ENCODE measurements at places on chromosomes 5 and 9.

GRCh38 chr5:165163861-165164260, 1658.4 kb downstream of the MAT2B start:
- no peak for DNase-seq

GRCh38 chr5:123700624-123701287, 188.8 kb downstream of the CSNK1G3 start:
- peak; percentile 81 for DNase-seq

GRCh38 chr5:72231991-72232703, 87.9 kb downstream of the MRPS27 start:
- DNase-seq: no peak

DNA sequence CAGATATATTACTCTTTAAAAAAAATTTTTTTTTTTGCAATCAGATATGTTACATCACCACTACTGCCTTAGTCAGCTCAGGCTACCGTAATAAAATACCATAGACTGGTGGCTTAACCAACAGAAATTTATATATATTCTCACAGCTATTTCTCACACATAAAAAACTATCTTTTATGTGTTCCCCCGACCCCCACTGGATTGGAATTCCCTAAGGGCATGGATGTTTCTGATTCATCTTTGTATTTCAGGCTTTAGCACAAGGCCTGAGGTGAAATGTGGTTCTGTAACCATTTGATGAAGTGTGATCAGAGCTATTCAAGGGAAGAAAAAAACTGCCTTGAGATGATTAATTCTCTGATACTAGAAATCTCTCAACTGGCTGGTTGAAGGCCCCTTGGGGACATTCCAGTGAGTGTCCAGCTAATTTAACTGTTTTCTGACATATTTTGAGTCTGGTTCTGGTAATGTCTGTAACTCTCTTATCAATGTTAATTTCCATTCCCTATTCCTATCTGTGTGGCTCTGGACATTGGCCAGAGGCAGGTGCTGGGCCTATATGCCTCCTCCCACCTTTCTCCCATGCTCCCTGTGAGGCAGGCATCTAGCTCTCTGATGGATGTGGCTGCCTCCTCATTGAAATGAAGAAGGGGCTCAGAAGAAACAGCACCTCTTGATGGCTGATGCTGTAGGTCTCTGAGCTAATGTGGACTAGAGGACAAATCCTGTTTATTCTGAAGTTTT, 2.5 kb downstream of the CD14 start:
- DNase-seq: no peak

- no peak for DNase-seq
Measured at GRCh38 chr5:132256783-132257130, 739 bp upstream of the PDLIM4 start.

- DNase-seq: no peak
Measured at GRCh38 chr9:75239176-75239575, 150.9 kb downstream of the OSTF1 start.

- no peak for DNase-seq
Measured at GRCh38 chr5:120037451-120037850, 408.1 kb downstream of the FAM170A start.

DNA sequence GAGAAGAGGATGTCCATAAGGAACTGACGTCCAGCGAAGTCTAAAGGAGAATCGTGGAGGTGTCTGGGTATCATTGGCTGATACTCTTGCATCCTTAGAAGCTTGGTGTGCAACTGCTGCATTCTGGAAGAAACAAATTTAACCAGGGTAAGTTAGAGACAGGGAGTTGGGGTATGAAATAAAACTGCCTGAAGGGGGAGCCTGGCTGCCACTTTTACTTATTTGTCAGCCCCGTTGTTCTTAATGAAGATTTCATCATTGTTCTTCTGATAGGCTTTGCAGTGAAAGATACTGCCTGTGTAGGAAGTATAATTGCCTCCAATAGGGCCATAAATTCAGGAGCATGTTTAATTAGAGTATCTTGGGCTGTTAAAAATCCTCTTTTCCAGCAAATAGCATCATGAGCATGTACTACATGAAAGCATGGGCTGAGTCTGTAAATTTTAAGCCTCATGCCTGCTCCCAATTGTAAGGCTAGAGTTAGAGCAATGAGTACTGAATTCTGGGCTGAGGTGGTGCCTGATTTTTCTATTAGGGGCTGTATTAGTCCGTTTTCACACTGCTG, 1264.5 kb upstream of the ACO1 start:
- DNase-seq: peak; percentile 3

- no peak for DNase-seq
Measured at GRCh38 chr5:90898326-90899013, 339.9 kb downstream of the ADGRV1 start.

- no peak for DNase-seq
Measured at GRCh38 chr5:75322066-75322465, 15.0 kb upstream of the HMGCR start.

- DNase-seq: no peak
Measured at GRCh38 chr5:123965626-123966025, 453.6 kb downstream of the CSNK1G3 start.

DNA sequence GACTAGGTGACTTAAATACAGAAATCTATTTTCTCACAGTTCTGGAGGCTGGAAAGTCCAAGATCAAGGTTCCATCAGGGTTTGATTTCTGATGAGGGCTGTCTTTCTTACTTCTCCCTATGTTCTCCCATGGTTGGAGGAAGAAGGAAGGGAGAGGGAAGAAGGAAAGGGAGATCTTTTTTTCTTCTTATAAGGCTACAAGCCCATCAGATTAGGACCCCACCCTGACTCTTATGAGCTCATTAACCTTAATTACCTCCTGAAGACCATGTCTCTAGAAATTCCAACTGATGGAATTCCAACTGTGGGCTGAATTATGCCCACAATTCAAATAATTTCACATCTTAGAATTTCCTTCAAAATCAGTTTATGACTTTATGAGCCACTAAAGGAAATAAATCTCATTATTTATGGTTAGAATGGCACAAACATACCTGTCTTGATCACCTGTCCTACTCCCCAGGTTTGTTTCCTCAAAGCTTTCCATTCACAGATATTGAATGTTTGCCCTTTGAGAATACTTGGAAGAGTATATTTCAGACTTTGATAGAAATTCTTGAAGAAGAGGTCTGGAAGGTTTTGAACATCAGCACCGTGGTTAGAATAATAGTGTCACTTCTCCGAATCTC, 7.6 kb downstream of the PPWD1 start:
- no peak for DNase-seq

- no peak for DNase-seq
Measured at GRCh38 chr5:134463991-134464760, 52.5 kb upstream of the CDKN2AIPNL start.

GRCh38 chr9:6758248-6758497, 400 bp downstream of the KDM4C start:
- DNase-seq: no peak

DNA sequence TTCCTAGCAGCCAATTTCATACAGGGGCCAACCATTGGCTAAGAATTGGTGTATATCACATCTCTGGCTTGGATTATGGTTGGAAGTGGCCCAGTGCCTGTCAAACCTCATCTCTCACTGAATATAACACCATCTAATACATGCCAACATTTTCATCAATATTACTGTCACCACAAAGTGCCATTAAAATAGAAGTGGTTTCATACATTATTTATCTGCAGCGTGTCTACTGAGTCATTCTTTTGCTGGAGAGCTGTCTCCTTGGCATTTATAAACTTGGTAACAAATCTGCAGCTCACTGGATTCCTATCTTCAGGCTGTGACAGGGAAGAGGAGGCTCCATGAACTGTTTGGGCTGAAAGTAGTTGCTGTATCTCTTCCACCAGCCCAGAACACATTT, 70.9 kb downstream of the PTTG1 start:
- no peak for DNase-seq

DNA sequence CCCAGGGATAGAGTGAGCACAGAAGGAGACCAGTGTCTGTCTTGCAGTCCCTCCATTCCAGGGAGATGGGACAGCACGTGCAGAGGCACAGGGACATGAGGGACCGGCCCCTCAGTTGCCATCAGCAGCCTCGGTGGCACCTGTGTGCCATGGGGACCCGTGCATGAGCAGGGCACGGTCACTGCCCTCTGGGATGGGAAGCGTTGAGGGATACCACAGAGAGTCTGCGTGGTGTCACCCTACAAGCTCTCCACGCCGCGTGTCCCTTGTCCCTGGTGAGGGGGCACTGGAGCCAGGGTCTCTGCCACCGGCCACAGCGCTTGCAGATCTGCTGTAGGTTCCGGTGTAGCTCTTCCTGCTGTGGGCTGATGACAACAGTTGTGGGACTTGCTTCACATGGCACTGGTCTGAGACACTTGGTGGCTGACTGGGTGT, 108.1 kb downstream of the CACNA1B start:
- no peak for DNase-seq

DNA sequence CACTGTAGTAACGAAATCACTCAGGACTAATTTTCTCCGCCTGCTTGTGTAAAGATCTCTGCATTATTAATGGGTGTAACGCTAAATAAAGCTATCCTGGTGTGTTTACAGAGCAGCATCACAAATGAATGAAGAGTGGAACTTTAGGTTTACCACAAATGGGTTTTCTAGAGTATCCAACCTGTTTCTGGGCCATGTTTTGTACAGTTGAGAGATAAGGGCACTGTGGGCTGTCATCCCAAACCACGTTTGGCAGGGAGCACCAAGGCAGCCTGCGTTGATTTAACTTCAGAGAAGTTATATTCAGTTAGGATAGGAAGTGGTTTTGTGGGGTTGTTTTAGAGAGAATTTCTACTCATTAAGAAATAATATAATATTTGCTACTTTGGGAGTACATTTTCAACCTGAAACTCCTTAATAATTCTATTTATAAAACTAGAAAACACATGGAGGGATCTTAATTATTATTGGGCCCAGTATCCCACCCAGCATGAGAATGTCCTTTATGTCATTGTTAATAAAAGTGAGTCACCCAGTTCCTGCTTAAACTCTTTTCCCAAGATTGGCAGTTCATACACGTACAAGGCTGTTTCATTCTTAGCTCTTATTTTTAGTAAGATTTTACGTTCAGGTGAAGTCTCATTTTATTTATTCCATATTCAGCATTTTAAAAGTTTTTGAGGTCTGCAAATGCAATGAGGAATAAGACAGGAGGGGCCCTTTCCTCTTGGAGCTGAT, 8.0 kb downstream of the KCNN2 start:
- no peak for DNase-seq

- DNase-seq: no peak
Measured at GRCh38 chr9:110399983-110400382, 62.3 kb upstream of the TXNDC8 start.

- no peak for DNase-seq
Measured at GRCh38 chr9:121451586-121451985, 48.1 kb downstream of the GGTA1 start.

GRCh38 chr5:40939753-40940152, 30.5 kb downstream of the C7 start:
- no peak for DNase-seq

GRCh38 chr5:149486726-149487635, 64.3 kb downstream of the CSNK1A1 start:
- DNase-seq: no peak

GRCh38 chr9:74795803-74796202, 91.9 kb downstream of the TRPM6 start:
- DNase-seq: no peak

GRCh38 chr9:124527781-124528180, 20.6 kb upstream of the NR5A1 start:
- DNase-seq: no peak

DNA sequence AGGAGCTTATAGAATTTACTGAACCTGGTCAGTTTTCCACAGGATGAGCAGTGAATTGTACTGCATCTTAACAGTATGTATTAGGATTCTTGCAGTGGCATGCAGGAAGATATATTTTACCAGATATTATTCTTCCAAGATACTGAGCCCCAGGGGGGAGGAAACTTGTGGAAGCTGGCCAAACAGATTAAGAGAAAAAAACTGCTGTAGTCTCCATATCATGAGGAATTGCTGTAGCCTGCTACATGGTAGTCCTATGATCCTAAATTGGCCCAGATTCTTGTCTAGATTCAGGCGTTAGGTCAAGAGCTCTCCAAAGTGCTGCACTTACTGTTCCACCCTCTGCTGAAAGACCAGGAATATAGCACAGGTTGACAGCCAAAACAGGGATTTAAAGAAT, 275.5 kb upstream of the TAS2R1 start:
- DNase-seq: no peak

DNA sequence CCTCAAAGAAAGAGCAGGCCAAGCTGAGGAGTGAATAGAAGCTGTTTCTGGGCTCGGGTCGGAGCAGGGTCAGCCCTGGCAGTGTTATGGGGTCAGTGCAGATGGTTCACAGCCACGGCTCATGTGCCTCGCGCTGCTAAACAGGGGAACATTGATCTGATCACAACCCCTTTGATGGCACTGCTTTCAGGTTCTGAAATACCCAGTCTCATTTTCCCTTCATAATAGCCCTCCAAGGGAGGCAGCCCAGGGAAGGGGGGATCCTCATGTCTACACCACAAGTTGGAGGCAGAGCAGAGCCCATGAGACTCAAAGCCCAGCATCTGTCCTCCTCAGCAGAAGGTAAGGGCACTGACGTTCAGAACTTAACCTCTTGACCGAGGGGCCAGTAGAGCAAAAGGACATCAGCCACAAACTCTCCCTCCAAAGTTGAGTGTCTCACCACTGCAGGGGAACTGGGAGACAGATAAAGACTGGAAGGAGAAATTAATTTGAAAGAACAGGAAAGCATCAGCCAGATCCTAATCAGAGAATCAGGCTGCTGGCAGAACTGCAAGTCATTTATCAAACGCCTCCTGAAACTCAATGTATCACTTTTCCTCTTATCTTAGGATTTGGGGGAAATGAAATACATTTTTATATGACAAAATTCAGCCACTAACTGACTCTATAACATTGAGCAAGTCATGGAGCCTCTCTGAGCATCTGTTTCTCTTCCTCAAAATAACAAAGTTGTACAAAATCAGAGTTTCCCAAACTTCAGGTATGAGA, 110.6 kb downstream of the SH3TC2 start:
- DNase-seq: no peak

DNA sequence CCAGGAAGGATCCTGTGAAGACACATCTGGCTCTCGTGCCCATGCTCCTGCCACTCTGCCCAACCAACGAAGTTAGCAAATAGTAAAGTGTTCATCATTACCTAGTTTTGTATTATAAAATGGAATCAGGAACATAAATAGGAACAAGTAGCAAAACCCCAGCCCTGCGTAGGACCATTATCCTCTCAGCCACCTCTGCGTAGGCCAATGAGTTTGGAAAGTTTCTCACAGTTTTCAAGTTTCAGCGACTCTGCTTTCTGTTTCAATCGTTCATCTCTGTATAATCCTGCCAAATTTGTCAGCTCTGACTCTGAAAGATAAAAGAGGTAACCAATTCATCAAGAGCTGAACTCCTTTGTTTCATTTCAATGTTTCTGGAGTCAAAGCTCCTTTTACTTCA, 10.1 kb upstream of the SPATA24 start:
- no peak for DNase-seq

- DNase-seq: no peak
Measured at GRCh38 chr5:171858303-171858702, 72.7 kb downstream of the SMIM23 start.

DNA sequence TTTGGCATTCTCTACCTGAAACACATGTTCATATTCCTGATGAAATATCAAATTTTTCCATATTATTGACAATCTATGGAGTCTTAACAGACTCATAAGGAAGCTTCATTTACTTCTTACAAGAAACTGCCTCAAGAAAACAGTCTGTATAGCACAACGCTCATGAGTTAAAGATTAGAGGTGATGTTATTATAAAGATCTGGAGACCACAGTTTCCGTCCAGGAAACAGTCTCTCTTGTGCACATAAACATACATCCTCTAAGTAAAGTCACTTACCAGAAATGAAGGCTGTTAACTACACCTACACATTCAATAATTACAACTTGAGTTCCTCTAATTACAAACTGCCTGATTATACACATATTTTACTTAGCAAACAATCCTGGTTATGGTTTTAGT, 86.9 kb downstream of the RAPGEF6 start:
- DNase-seq: no peak

All from muscle of arm (tissue), 14 donors.